Stimulated activated CD8-positive, alpha-beta memory T cell treated with anti-CD3 and anti-CD28 coated beads, Interleukin-7, amount 100 ng/mL, for 1 hour (primary cell): ENCODE measurements at places on chromosomes 7 and 10.

DNA sequence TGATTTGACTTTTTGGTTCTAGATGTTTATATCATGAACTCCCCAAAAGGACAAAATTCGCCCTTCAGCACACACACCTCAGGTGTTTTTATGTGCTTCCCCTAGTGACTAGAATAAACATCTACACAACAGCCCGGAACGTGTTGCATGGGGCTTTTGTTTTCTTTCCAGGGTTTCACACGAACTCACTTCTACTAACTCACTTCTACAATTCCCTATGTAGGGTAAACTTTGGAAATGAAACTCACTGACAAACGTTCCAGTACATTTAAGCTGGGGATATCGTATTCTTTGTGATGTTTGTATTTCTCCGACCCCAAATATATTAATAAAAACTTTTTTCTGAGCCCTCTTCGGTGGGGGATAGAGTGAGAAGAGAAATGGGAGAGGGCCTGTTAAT is 1.4 kb downstream of the TRA2A start:
- DNase-seq, result no peak

DNA sequence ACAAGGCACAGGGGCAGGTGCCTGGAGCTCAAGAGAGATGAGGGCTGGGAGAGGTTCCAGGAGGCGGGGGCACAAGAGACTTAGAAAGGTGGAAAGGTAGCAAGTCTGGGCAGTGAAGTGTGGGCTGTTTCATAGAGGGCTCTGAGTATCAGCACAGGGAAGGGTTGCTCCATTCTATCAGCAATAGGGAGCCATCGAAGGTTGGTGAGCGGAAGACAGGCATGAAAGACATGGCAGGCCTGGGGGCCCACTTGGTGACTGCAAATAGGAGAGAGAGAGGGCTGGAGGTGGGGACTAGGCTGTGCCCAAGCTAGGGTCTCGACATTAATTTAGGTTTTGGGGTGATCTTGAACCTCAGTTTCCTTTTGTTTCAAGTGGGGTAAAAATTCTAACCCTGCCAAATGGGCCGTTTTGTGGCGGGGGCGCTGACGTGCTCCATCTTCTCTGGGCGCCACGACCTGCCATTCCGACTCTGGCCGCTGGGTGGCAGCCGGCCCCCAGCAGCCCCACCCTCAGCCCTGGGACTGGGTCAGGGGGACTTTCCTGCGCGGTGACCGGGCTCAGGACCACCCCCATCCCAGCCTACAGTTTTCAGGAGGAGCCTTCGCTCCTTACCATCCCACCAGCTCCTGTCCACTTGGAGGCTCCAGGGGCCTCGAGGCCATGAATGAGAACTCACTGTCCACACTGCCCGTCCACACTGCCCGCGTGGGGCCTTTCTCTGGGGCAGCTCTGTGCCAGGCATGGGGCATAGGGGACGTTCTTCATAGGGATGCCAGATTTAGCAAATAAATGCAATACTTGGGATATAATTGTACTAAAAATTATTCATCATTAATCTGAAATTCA is 37.2 kb upstream of the PCBD1 start:
- peak; percentile 12 for DNase-seq

DNA sequence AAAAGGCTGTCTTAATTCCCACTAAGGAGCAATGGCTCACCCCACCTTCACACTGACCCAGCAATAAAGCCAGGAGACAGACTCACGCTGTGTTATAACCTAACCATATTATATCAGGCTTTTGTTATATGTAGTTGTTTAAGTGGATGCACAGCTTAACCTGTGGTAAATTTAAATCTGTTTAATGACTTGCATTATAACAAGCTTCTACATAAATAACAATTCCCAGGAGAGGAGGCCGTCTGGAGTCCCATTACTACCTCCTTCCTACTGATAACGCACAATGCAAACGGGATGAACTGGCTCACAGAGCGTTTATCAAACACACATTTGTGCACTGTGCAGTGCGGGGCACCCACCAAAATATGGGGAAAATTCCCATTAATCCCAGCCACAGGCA is 102.1 kb upstream of the MGMT start:
- DNase-seq, result no peak

GRCh38 chr10:108204528-108205305 is 1040.2 kb upstream of the SORCS1 start:
- no peak for DNase-seq

DNA sequence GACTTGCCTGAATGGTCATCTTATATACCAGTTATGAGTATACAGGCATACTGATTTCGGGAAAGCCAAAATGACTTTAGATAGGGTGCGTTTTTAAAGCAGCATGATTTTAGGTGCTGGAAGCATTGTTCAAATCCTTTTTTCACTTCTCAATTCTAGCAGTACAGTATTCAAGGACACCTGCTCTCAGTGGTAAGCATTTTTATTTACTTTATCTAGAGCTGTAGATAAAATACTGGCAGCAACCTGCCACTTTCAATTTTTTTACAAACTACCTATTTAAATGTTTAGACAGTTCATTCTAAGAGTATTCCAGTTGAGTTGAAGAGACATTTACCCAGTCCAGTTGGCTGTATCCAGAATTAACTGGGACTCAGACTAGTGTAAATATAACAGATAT is 33.6 kb downstream of the TMEM106B start:
- no peak for DNase-seq

- DNase-seq, result no peak
These were observed 52.8 kb downstream of the EGFR start for GRCh38 chr7:55071411-55072175.

- DNase-seq, result no peak
These were observed 100.4 kb upstream of the DNAJC1 start for GRCh38 chr10:22103701-22104470.

DNA sequence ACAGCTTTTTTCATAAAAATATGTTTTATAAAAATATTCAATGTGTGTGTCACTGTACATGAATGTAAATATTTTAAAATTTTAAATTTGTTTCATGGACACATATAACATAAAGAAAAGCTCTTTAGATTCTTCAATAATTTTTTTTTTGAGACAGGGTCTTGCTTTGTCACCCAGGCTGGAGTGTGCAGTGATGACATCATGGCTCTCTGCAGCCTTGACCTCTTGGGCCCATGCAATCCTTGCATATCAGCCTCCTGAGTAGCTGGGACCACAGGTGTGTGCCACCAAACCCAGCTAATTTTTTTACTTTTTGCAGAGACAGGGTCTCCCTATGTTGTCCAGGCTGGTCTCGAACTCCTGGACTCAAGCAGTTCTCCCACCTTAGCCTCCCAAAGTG is 9.9 kb downstream of the XRCC2 start:
- DNase-seq, result no peak

- DNase-seq, result no peak
These were observed 314.7 kb upstream of the ZNF32 start for GRCh38 chr10:43963379-43963778.

DNA sequence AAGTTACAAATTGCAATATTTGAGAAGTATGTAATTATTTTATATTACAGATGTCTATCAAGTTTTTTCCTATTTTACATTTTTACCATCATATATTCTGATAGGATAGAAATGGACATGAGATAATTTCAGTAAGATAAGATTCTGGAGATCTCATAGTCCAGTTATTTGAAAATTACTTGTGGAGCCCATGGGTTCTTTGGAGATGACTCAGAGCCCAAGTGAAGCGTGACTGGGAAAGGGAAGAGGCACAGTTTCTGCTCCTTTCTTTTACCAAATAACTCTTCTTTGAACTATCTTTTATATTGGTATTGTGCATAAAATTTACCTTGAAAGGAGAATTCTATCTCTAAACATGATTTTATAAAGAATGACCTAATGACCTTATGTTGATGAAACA is 2.4 kb downstream of the CD36 start:
- no peak for DNase-seq

- DNase-seq, result peak; percentile 84
These were observed 79.1 kb upstream of the MPP7 start for GRCh38 chr10:28381903-28382347.

GRCh38 chr10:132397036-132397541 is at the start of gene PWWP2B:
PWWP2B (plus strand) TSS chr10:132397200; CDS start chr10:132397227, 27 bp downstream.
- peak; percentile 33 for DNase-seq

- DNase-seq, result no peak
These were observed 87.6 kb downstream of the FAM53B start for GRCh38 chr10:124656541-124656940.

- DNase-seq, result no peak
These were observed 120.0 kb downstream of the CAMK1D start for GRCh38 chr10:12469345-12469744.

DNA sequence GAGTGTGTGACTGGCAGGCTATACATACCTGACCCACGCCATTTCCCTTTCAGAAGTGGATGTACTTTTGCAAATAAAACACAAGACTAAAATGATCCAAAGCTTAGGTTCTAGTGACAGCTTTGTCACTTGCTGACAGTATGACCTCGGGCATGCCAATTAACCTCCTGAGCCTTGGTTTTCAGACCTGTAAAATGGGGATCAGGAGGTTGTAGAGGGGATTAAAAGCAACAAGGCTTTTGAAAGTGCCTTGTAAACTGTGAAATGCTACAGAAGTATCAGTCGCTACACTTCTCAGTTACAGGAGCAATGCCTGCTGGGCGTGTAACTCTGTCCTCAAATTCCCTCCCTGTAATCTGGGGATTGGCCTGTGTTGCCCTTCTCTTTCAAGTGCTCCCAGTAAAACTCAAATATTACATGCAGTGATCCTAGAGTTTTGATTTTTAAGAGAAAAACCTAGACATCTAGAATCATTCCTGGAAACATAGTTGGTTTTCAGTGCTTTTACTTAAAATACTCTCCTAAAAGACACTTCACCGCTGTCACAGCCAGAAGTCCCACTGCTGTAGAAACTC is 8.8 kb upstream of the GRB10 start:
- DNase-seq, result no peak

GRCh38 chr10:59240582-59241183 is 64.2 kb downstream of the PHYHIPL start:
- no peak for DNase-seq

DNA sequence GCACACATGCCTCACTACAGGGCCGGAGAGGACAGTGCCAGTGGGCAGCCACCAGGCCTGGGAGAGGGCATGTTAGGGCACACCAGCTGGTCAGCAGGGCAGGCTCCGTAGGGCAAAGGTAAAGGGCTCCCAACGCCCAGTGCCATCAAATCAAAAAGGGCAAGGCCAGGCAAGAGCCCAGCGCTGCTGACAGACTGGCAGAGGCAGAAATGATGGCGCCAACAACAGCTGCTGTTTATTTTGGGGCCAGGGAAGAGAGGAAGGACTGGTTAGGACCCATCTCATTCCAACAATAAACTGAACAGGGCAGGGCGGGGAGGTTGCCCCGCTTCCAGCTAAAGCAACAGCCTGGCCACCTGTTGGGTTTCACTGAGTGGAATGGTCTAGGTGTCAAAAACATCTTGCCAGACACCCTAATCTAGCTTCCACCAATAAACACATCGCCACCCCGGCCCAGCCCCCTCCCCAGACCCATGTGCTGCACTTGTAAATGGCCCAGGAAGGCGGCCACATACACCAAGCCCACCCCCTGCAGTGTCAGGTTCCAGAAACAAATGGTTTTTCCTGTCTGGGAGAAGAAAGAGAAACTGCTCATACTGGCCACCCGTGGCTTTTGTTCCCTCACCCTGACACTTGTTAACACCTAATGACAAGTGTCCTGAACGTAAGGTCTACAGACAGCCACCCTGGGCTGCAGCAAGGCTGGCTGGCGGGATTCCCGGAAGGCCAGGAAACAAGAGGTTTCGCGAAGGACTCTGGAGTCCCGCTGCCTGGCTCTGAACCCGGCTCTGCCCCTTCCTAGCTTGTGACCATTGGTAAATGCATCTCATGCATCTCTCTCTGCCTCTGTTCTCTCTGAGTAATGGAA is 15.3 kb downstream of the SH3PXD2A start:
- DNase-seq, result no peak

GRCh38 chr7:39950473-39951225 is 593 bp downstream of the CDK13 start:
- peak; percentile 9 for DNase-seq

DNA sequence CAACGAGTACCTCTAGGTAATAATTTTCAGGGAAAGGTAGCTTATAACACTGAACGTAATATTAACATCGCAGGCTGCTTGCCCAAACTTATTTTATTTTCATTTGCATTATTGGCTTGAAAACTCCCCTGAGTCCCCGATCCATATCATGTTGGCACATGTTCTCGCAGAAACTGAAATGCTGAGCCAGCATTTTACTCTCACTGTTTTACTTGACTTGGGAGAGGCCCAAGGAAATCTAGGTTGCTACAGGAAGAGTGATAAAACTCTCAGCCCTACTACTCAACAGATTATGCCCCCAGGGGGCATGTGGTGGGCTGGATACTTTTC is 183.5 kb upstream of the HABP2 start:
- no peak for DNase-seq

GRCh38 chr10:95896071-95896850 is 11.5 kb upstream of the CC2D2B start:
- no peak for DNase-seq

- no peak for DNase-seq
These were observed 121.2 kb downstream of the GLI3 start for GRCh38 chr7:42115795-42116194.

DNA sequence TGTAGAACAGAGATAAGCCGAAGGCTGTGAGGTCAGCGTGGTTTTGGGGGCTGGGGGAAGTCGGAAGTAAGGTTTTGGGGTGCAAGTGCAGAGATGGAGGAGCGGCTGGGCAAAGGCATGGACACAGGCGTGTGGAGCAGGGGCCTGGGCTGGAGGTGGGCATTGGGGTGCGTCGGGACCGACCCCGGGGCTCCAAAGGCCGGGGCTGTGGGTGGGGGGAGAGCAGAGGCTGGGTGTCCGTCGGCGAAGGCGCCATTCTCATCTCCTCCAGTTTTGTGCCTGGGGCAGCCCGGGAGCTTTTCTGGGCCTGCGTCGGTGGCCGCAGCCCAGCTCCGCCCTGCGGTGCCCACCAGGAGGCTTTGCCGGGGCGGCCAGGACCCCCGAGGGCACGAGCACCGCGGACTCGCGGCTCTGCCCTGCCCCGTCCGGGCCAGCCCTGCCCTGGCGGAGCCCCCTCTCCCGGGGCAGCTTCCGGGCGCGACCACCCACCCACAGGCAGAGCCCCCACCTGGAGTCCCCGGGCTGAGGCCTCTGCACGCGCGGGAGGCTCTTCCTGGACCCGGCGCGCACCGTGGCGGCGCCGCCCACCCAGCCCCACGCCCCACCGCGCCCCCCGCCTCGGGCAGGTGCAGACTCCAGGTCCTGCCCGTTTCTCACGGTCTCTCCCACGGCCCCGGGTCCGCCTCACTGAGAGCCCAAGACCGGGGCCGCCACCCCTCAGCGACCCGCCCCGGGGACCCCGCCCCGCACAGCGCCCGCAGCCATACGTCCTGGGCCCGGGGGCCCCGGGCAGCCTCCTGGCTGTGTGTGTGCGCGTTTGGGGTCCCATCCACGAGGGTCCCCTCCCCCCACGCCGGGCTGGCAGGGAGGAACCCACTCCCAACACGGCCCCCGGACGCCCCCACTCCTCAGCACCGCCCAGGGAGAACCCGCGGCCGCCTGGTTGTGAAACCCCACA is 7.7 kb upstream of the SCART1 start:
- no peak for DNase-seq
